ENCODE measurements at places on chromosomes 3 and 15.

DNA sequence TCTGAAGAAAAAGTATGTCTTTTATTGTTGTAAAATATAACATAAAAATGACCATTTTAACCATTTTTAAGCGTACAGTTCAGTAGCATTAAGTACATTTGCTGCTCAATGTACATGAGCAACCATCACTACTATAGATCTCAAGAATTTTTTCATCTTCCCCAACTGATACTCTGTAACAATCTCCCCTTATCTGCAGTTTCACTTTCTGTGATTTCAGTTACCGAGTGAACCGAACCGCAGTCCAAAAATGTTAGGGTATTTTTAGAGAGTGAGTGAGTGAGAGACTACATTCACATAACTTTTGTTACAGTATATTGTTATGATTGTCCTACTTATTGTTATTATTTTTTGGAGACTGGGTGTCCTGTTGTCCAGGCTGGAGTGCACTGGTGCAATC lies 9.0 kb upstream of the SLC25A26 start:
- DNase-seq, result no peak

DNA sequence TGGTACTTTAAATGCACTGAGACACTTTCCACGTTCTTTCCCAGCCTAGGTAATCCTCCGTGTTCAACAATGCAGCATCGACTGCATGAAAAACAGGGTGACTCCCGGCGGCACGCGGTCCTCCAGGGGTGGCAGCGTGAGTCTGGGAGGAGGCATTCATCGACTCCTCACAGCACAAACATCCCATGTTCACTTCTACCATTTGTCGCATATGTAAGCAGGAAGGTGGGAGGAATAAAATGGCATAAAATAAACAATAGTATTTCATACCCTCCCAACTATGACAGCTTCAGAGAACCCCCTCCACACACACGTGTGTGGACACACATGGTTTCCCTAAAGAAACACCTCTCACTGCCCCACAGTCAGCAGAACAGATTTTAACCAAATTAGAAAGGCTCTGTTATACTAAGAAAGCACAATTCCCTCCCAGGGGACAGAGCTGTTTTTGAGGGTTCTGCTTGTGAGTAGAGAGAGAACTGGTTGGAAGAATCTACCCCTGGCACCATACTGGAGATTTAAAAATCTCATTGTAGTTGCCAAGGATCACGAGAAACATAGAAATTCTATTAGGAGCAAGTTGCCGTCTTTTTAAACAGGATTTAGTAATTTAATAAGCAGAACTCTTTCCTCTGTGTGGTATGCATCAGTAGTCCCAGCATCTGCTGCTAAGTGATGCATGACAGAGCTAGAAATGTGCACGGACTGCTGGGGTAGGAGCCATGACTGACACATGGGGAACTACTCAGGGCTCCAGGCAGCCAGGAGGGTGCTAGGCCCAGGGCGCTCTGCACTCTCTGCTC lies 6.0 kb downstream of the FAM43A start:
- no peak for DNase-seq

- no peak for DNase-seq
Observed at GRCh38 chr15:77162872-77163633, 92.1 kb upstream of the TSPAN3 start.

GRCh38 chr15:70533931-70534742 lies 229.2 kb downstream of the UACA start:
- no peak for DNase-seq

DNA sequence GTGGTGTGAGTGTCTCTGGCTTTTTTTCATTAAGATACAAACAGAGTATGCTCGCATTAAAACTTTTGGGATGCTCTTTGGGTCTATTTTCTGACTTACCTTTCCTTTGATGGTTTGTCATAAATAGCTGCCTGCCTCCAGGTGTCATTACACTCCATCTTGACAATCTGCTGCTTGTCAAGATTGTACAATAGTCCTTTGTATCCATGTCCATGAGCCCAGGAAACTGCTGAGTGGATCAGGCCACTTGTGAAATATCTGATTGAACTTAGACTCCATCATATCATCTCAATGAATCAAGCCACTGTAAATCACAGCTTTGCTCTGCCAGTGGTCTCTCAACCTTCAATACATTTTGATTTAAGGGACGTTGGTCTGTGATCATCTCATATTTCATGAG lies 135.2 kb downstream of the ECT2 start:
- DNase-seq, result no peak

- DNase-seq, result no peak
Observed at GRCh38 chr3:109122690-109123089, 4.8 kb upstream of the MORC1 start.

DNA sequence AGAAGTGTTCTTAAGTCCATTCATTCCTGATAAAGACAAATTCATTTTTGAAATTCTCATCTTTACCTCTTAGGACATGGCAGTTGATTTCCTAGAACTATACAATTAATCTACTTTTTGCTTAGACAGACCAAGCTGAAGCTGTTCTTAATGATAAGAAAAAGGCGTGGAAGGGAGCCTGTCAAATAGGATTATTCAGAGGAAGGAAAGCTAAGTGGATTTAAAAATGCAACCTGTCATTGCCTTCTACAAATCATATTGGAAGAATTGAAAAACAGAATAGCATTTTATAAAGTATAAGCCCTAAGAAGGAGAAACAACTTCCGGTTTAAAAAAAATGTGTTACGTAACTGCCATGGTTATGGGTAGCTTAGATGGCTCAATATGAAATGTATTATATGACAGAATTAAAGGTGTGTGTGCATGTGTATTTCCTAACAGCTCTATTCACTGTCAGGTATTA lies 81.2 kb upstream of the RAP2B start:
- DNase-seq, result no peak

GRCh38 chr3:99119385-99119784 lies 217.9 kb upstream of the DCBLD2 start:
- DNase-seq, result no peak

GRCh38 chr15:56356616-56357015 lies 8.6 kb upstream of the TEX9 start:
- DNase-seq, result no peak

DNA sequence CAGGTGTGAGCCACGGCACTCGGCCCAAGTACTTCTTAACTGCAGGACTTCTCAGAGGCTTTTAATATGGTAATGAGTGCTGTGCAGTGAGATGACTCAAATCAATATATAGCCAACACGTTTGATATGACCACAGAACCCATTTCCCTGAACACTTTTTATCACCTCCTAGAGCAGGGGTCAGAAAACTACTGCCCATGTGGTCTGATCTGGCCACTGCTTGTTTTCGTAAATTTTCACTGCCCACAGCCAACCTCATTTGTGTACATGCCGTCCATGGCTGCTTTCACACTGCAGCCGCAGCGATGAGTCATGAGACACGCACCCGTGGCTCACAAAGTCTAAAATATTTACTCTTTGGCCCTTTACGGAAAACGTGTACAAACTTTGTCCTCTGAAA lies 179.2 kb downstream of the RORA start:
- no peak for DNase-seq

- no peak for DNase-seq
Observed at GRCh38 chr3:52289747-52290595, 2.3 kb downstream of the GLYCTK start.

- no peak for DNase-seq
Observed at GRCh38 chr3:197524128-197524527, 31.6 kb downstream of the BDH1 start.
